Ecto neural progenitor cell (in vitro differentiated cells): ENCODE measurements at places on chromosomes 13 and 19.

- no peak for DNase-seq
Observed at GRCh38 chr13:50156140-50156539, 140.9 kb downstream of the KCNRG start.

DNA sequence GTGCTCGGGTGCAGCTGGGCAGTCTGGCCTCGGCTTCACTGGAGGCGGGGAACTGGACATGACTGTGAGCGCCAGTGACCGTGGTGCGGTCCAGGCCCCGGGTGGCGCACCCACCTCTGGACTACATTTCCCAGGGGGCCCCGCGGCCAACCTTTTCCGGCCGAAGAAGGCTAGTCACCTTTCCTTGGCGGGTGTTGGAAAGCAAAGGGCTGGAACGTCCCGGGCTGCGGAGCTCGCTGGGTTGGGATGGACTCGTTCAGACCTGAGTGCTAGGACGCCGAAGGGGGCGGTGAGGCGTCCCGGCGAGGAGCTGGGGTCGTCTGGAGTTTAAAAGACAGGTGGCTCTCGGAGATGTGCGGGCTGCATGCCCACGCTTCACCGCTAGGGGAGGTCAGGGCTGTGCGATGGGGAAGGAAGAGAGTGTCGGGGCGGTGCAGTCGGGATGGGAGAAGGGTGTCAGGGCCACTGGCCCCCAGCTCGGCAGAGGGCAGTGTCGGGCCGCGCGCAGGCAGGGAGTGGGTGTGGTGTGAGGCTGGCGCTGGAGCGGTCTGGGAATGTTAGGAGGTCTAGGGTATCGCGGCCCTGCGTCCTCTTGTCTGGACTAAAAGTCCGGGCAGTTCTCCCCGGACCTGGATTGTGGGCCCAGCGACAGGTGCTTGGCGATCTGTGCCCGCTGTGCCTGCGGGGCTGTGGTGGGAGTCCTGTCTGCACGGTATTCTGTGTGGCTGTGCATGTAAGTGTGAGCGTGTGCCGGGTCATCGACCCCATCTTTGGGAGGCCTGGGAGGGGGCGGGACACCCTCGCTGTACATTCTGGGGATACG lies 57.1 kb downstream of the ZNF568 start:
- DNase-seq = peak; percentile 46

DNA sequence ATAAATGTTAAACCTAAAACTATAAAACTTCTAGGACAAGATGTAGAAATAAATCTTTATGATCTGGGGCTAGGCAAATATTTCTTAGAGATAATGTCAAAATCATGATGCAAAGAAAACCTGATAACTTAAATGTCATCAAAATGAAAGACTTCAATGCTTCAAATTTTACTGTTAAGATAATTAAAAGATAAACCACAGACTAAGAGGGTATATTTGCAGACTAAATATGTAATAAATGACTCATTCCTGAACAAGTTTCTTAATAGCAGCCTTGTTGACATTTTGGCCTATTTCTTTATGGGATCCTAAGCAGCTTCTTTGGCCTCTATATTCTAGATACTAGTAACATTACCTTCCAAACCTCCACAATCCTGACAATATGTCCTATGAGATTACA lies 2878.3 kb upstream of the PCDH20 start:
- no peak for DNase-seq

DNA sequence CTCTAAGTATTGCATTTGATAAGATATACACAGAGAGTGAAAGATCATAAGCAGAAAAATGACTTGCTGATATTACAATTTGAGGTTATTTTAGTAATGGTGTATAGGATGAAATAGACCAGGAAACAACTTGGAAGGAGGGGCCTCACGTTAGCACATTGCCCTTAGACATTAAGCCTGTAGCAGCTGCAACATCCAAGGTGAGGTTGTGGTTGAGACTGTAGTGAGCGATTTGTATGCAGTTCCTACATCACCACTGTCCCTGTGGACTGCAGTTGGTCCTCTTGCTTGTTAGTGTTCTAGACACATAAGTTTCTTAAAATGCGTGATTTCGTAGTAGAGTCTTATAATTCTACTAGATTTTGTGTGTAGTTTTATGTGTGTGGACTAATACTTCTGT lies 311.3 kb downstream of the ATP8A2 start:
- DNase-seq = no peak

DNA sequence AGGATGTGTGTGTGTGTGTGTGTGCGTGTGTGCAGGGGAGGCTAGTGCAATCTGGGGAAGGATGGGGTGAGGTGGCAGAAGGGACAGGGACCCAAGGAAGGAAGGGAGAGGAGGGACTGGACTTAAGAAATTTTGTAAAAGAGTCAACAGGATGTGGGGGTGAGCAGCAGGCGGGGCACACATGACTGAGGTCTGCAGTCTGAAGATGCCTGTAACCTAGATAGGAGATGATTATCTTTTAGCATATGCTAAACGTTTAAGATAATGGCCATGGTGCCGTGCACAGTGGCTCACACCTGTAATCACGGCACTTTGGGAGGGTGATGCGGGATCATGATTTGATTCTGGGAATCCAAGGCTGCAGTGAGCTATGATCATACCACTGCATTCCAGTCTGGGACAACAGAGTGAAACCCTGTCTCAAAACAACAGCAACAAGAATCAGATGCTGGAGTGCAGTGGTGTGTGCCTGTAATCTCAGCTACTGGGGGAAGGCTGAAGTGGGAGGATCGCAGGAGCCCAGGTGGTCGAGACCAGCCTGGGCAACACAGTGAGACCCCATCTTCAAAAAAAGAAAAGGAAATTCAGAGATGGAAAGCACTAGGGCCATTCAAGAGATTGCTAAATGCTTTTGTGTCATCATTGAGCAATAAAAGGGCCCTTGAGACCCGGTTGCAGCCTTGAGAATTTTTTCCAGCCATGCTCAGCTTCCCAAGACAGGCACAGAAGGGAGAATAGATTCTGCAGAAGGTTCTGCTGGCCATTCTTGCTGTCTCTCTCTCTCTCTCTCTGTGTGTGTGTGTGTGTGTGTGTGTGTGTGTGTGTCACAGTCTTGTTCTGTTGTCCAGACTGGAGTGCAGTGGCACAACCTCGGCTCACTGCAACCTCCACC lies 3.8 kb upstream of the ZNF414 start:
- no peak for DNase-seq

GRCh38 chr13:110797230-110797877 lies 83.9 kb downstream of the ING1 start:
- no peak for DNase-seq

DNA sequence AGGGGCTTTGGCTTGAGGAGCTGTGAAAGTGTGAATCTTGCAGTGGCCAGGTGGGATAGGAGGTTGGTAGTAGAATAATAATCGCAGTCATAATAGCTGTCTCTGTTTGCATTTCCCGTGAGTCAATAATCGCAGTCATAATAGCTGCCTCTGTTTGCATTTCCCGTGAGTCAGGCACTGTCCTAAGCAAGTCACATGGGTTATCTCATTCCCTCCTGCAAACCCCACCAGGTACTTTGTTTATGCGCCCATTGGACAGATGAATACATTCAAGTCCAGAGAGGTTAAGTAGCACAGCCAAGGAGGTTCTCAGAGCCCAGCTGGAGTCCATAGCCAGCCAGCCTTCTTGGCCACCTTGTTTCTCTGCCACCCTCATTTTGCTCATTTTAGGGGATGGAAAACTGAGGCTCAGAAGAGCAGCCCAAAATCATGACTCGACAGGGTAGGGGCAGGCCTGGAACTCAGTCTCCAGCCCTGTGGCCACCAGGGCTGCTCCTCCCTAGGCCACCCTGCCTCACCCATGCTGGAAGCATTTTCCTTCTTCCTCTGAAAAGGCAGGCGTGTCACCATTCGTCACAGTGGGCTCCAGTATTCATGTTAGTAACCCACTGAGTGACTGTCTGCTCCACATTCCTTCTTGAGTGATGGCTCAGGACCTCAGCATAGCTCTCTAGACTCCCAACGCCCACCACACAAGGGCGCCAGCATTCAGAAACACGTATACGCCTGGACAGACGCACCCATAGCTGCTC lies 206.2 kb downstream of the URI1 start:
- no peak for DNase-seq

GRCh38 chr19:51702103-51702824 lies 9.1 kb downstream of the SPACA6 start:
- peak; percentile 83 for DNase-seq

DNA sequence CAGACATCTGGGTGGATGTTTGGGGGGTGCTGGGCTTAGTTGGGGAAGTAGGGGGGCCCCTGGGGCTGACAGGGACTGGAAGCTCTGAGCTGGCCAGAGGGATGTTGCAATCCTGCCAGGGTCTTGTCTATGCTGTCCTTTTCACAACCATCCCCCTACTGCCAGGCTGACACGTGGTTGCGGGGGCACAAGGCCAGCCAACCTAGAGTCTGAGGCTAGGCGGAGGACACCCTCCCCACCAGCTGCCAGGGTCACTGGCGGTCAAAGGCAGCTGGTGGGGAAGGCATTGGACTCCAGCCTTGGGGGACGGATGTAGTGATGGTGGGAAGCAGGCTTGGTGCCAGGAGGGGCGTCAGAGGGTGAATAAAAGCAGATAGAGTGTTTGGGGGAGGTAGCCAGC lies 1.6 kb upstream of the APOC1 start:
- no peak for DNase-seq

- DNase-seq = peak; percentile 58
Observed at GRCh38 chr13:99974939-99975561, 3.5 kb upstream of the ZIC5 start.
